ENCODE measurements at places on chromosomes 12 and 14.

GRCh38 chr12:121693155-121693687 lies 19.3 kb upstream of the TMEM120B start:
- DNase-seq, result no peak

DNA sequence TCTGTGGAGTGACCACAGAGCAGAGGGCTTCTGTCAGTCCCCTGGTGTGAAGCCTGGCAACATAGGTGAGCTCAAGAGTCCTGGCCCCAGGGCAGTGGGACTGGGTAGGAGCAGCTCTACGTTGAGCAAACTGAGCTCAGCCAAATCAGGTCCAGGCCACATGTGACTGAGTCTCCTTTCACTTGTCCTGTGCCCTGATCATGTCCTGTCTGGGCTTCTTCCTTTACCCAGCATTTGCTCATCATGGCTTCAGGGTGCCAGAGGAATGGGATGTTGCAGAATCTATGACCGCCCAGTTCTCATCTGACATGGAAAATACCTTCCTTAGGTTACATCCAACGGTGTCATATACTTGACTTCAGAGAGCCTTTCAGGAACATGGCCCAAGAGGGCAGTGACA lies 66.4 kb upstream of the GPATCH2L start:
- DNase-seq, result no peak

GRCh38 chr14:35419429-35419841 lies 14.9 kb upstream of the NFKBIA start:
- DNase-seq, result no peak

GRCh38 chr12:110421701-110422100 lies 18.2 kb upstream of the ANAPC7 start:
- DNase-seq, result no peak

DNA sequence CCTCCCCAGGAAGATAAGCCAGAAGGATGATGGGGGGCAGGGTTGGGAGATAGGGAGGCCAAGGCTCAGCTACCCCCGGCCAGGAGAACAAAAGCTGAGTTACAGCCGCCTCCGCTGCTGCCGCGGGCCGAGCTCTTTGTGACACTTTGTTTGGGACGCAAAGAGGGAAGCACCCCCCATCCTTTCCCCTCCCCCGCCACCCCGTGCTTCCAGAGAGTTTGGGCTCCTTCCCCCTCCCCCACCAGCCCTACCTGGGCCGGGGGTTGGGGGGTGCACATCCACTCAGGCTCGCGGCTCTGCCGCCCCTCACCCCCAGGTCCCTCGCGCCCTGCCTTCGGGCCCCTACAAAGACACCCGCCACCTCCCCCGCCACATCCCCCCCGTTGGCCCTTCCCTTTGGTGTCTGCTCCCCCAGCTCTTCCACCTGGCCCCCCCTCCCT lies 799 bp downstream of the ZNF219 start:
- no peak for DNase-seq

DNA sequence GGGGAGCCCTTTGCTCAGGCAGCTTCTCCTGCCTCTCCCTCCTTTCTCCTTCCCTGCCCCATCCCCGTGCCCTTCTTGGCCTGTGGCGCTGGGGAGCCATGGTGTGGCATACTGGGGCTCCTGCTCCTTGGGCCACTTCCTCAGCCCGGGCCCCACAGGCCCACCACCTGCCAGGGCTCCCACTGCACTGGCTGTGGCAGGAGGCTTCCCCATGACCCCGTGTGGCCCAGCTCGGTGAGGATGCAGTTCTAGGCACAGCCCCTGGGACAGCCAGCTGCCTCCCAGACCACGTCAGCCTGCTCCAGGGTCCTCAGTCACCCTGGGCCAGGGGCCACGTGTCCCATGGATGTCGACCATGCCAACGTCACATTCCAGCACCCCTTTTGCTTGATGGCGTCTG lies 13.0 kb upstream of the AMN start:
- DNase-seq, result no peak

GRCh38 chr14:46490238-46490685 lies 161.3 kb downstream of the RPL10L start:
- no peak for DNase-seq

- no peak for DNase-seq
These were observed 23.6 kb upstream of the USP44 start for GRCh38 chr12:95574799-95575452.

DNA sequence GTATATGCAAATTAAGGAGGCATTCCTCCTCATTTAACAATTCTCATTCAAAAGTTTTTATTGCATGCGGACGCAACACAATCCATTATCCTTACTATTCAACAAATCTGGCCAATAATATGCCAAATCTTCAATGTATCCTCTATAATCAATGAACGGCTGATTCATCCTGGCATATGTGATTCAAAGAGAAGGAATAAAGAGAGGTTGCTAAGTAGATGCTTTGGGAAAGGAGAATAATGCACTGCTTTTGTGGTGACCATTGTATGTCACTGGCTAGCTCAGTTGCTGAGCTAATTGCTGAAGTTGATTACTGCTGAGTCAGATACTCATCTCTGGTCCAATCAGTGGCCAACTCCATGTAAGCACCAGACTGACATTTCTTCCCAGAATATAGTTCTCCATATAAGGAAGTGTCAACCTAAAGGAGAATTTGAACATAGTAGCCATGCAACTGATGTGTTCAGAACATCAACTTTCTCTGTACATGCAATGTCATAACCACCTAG lies 148.0 kb downstream of the PDZRN4 start:
- DNase-seq, result no peak

DNA sequence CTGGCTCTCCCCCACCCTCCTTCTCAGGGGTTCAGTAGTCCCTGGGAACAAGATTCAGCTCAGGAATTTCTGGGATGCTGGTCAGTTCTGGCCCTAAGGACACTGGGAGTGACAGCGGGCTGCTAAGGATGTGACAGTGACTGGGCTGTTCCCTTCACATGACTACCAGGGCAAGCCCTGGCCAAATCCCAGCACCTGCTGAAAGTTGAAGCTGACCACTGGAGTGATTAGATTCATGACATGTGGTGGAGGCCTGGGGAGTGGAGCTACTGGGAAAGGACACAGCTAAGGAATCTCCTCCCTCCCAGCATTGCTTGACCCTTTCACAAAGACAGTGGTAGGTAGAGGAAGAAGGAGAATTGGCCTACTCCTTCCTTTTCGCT lies 204.9 kb downstream of the DAD1 start:
- DNase-seq, result no peak

DNA sequence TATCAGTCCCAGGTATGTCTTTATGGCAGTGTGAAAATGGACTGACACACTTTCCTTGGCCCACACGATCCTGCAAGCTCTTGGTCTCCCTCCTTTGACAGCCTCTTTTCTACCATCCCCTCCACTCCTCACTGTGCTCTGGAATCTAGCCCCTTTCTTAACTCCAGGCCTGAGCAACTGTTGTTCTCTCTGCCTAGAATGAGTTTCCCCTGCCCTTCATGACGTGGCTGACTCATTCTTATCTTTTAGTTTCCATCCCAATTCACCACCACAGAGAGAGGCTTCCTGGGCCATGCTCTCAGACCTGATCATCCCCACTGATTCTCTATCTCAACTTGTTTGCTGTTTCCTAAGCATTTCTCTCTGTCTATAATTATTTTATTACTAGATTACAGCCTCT lies 157.4 kb upstream of the HMGA2 start:
- no peak for DNase-seq

DNA sequence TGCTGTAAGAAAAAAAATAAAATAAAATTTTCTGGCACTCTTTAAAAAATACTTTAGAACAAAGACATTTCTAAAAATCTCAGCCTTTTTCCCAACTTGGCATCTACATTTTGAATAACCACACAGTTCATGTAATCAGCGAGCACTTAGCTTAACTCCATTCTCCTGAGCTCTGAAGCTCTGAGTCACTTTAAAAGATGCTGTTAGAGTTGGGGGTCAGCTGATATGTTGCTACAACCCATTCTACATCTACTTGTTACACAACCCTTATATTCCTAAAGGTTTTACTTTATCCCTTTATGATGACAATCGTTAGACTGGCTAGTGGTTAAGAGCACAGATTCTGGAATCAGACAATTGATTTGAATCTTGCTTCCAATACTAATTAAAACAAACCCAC lies 48.3 kb downstream of the SLC41A2 start:
- no peak for DNase-seq

GRCh38 chr12:41681898-41682297 lies 462.8 kb downstream of the GXYLT1 start:
- DNase-seq, result no peak

GRCh38 chr14:69423279-69423678 lies 24.8 kb downstream of the SLC39A9 start:
- DNase-seq, result no peak

- peak; percentile 10 for DNase-seq
These were observed 3.2 kb downstream of the USP44 start for GRCh38 chr12:95548056-95548538.

- DNase-seq, result no peak
These were observed 72.7 kb upstream of the MANSC4 start for GRCh38 chr12:27852742-27853141.

DNA sequence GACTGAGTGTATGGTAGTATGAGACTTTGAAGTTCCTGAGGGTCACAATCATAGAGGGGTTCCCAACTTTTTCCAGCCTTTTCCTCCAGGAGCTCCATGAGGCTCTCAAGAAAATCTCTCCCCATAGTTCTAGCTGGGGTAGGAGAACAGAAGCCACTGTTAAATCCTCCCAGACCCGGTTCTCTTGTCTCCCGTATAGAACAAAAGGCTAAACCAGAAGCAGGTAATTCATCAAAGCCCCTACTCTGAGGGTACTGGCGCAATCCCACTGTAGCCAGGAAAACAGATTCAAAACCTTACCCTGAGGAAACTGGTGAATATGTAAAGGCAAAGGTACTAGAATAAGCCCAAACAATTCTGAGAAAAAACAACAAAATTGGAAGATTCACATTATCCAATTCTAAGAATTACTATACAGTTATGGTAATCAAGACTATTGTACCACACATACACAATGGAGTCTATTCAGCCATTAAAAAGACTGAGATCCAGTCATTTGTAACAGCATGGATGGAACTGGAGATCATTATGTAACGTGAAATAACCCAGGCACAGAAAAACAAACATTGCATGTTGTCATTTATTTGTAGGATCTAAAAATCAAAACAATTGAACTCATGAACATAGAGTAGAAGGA lies 20.5 kb downstream of the OR8S1 start:
- DNase-seq, result no peak

GRCh38 chr12:56677680-56678079 lies 10.4 kb downstream of the PTGES3 start:
- no peak for DNase-seq

- no peak for DNase-seq
These were observed 77.1 kb downstream of the ARF6 start for GRCh38 chr14:49969961-49970360.

DNA sequence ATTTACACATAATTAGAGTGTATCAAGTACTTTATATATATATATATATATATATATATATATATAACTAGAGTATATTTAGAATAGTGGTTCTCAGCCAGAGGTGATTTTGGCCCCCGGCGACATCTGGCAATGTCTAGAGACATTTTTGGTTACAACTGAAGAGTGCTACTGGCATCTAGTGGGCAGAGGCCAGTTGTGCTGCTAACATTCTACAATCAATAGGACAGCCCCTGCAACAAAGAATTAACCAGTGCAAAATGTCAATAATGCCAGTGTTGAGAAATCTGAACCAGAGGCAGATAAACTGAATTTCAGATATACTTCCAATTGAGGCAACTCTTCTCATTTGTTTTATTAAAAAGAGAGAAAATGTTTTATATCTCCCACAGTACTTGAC lies 8.9 kb downstream of the GTF2A1 start:
- DNase-seq, result no peak

DNA sequence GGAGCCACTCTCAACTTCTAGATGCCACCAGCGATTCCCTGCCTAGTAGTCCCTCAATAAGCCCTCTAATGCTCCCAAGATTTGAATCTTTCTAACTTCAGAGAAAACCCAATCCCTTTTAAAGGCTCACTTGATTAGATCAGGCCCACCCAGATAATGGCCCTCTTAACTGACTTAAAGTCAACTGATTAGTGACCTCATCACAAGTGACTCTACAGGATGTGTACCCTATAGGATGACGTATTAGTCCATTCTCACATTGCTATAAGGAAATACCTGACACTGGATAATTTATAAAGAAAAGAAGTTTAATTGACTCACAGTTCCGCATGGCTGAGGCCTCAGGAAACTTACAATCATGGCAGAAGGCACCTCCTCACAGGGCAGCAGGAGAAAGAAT lies 49.1 kb downstream of the ANKS1B start:
- no peak for DNase-seq

GRCh38 chr12:114919479-114919878 lies 235.5 kb upstream of the TBX3 start:
- DNase-seq, result no peak

DNA sequence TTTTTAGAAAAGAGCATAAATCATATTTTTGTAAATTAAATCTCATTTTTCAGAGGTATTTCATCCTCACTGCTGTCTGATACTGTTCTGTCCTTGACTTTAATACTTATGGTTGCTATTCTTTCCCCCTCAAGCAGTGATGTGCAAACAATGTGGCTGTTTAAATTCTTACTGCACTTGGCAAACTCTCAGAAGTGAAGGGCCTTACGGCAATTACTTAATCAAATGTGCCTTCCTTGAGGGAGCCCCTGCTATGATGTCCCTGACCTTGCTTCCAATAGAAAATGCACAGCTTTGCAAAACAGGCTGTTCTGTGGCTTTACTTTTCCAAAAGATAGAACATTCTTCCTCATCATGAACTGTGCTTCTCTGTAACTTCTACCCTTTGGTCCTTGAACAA lies 35.2 kb downstream of the UBE3B start:
- no peak for DNase-seq

- no peak for DNase-seq
These were observed 16.4 kb upstream of the KCNA5 start for GRCh38 chr12:5027046-5027821.

- DNase-seq, result no peak
These were observed 245.6 kb upstream of the NPAS3 start for GRCh38 chr14:32693114-32693513.

DNA sequence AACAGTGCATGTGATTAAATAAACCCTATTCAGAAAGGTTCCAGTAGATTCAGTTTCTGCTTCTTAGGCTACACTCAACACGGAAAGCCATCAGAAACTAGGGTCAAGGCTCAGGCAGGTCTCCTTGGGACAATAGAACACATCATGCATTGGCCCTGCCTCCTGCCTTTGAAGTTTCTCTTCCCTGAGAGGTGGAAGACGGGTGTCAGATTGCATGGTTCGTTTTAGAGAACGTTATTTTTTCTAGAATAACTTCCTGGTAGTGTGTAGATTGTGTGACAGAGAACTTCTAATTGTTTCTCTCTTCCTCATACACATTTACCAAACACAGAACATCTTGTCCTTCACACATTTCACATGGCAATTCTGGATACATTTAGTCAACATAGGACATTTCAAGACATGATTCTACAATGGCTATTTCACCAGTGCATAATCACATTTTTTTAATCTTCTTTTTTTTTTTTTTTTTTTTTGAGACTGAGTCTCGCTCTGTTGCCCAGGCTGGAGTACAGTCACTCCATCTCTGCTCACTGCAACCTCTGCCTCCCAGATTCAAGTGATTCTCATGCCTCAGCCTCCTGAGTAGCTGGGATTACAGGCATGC lies 106.6 kb upstream of the AMN1 start:
- DNase-seq, result no peak

Measured in stimulated activated CD4-positive, alpha-beta T cell treated with anti-CD3 and anti-CD28 coated beads, Interleukin-1b, Interleukin-23, amount 100 ng/mL, for 1 hour (primary cell).